ENCODE measurements at places on chromosomes 6 and 20.
A peak's percentile ranks its signal among the peaks of the same experiment; 100 is the strongest.

DNA sequence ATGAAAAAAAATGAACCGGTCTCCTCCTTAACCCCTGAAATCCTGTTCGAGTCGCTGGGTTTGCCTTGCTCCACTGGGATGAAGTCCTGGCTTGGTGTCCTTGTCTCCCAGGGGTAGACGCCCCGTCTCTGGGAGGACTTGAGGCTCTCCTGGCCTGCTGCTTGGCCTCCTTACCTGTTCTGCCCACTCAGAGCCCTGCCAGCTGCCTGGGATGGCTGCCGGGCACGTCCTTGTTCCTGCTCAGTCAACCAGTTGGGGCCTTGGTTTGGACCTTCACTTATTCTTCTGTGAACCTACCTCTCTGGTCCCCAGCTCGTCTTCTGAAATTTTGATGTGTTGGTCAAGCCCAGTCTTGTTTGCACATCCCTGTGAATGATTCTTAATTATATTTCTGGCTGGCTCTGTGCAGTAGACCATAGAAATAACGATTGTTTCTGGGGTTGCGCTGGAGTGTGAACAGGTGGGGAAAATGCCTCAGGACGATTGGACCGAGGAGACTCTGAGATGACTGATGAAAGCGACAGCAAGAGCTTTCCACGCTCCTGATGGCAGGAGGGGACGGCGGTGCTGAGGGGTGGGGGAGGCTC lies 126.5 kb upstream of the ESR1 start:
- DNase-seq: no peak

GRCh38 chr20:63829945-63830835 lies 874 bp downstream of the ZBTB46 start:
- DNase-seq: no peak

DNA sequence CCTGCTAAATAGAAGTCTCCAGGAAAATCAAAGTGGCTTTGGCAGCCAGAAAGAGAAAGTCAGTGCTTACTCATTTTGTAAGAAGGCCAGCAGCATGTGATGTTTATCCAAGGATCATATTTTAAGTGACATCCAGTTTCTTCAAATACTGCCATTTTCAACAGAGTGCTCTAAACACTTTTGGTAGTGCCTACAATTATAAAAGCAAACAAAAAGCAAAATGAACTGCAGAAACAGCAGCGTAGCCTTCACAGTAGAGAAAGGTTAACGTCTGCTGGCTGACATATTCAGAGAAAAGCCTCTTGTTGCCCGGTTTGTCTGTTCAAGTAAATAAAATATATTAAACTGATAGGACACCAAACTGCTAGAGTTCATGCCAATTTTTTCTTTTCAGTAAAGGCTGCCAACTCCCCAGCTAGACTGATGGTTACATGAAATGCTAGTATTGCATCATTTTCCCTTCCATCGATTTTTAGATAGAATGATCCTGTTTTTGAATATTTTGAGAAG lies 705.7 kb upstream of the SLC35B3 start:
- DNase-seq: no peak

DNA sequence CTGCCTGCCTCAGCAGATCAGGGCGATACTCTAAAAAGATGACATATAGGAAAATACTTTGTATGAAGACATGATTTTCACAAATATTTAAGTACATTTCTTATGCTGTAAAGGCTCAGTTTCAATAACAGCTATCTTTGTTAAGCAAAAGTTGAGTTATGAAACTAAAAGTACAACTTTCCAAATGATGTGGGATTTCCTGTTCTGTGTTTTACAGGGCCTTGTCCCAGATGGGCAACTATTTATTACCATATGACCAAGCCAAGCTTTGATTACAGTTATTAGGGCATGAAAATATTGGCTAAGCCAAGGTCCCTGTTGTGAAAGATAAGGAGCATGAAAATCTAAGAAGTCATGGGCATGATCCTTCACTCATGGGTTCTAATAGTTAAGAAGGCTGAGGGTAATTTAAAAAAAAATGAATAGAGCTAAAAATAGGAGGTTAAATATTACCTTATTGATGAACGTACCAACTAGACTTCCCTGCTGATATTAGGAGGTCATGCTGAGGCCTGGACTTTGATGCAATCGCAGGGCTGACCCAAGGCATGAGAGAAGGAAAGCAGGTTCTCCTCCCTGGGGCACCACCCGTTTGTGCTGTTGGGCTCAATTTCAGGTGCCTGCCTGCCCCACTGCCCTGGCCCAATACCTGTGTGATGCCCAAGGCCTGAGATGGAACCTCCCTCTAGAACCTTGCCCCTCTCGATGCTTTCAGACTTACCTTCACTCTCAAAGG lies 294.4 kb upstream of the PRDM1 start:
- DNase-seq: no peak

DNA sequence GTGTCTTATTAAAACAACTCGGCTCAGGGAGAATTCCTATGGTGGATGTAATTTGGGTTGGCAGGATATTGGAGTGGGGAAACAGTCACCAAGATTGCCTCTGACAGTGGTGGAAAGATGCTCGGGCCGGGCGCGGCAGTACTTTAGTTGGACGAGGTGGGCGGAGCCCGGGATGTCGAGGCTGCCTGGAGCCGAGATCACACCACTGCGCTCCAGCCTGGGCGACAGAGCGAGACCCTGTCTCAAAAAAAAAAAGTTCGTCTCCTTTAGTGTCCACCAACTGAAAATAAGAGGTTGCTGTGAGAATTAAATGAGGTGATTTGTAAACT lies 621 bp downstream of the NOL7 start:
- DNase-seq: peak; percentile 70

- DNase-seq: peak; percentile 26
Measured at GRCh38 chr6:105209950-105210706, 30.3 kb upstream of the POPDC3 start.

- peak; percentile 88 for DNase-seq
Measured at GRCh38 chr6:5398530-5398929, 137.2 kb downstream of the FARS2 start.
